ENCODE measurements at places on chromosomes 3 and 15.

- DNase-seq: no peak
Observed at GRCh38 chr15:80061582-80061981, 2.1 kb downstream of the ZFAND6 start.

GRCh38 chr3:43768381-43768973 is 77.7 kb downstream of the ABHD5 start:
- DNase-seq: no peak

GRCh38 chr3:140370686-140371085 is 307.2 kb upstream of the TRIM42 start:
- DNase-seq: no peak

DNA sequence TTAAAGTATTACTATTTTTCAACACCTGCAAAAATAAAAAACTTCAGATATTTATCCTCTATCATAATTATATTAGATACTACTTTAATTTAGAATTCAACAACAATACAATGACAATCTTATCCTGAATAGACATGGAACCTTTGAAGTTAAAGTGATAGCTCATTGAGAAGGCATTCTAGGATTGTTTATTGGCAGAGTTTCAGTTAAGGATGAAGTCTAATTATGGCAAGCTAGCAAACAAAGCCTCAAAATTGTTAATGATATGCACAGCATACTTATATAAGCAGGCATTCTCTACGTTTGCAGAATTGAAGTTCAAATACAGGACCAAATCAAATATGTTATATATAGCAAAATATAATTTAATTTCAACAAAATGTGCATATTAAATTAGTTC is 91.2 kb upstream of the ABI3BP start:
- no peak for DNase-seq

GRCh38 chr3:69292185-69292584 is 93.7 kb downstream of the FRMD4B start:
- DNase-seq: no peak

DNA sequence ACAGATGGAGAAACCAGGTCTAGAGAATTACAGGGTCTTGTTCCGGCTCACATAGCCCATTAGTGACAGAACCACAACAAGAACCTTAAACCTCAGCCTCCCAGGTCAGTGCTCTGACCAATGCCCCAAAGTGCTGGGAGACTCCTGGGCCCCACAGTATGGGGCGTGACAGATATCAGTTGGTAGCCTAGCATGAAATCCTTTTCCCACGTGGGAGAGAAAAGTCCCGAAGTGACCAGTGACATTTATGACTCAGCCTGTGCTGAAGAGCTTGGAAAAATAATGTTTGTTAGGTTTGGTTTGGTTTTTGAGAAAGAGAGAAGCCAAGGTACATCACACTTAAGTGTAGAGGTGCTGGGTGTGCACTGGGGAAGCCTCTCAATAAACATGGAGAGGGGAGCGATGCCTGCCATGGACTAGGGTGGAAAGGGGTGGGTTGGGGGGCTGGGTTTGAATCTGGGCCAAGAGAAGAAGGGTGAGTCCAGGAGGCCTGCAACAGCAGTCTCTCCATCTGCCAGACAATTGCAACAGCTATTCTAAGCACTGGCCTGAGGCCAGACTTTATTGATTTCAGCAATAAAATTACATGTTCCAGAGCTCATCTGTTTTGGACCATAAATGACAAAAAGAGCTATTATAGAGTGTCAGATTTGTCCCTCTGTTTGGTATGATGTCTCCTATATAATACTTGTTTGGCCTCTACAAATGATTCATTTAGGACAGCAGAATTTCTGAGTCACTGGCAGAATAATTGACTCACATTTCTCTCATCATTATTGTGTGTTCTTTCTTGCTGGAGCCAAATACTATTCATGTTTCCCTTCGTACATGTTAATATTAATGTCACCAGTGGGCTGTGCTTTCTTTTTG is 43.4 kb downstream of the C2CD4A start:
- DNase-seq: no peak

GRCh38 chr15:49789436-49789835 is 168.6 kb downstream of the DTWD1 start:
- no peak for DNase-seq

GRCh38 chr15:80487839-80488390 is 83.7 kb downstream of the ARNT2 start:
- no peak for DNase-seq

DNA sequence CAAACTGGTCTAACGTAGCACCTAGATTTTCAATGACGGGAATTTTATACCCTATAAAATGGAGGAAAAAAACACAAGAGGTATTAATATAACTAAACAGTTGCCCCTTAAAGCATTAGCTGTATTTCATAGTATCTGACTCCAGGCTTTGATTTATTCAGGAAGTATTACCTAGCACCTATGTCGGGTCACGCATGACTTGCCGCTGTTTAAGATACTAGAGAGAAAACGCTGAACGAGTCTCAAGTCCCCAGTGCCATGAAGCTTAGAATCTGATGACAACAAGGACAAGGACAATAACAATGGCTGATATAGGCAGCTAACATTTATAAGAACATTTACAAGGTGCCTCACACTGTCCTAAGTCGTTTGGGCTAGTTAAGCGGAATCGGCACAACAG is 1.9 kb downstream of the SNRPA1 start:
- no peak for DNase-seq

- DNase-seq: no peak
Observed at GRCh38 chr3:156787001-156787400, 39.2 kb upstream of the LEKR1 start.

DNA sequence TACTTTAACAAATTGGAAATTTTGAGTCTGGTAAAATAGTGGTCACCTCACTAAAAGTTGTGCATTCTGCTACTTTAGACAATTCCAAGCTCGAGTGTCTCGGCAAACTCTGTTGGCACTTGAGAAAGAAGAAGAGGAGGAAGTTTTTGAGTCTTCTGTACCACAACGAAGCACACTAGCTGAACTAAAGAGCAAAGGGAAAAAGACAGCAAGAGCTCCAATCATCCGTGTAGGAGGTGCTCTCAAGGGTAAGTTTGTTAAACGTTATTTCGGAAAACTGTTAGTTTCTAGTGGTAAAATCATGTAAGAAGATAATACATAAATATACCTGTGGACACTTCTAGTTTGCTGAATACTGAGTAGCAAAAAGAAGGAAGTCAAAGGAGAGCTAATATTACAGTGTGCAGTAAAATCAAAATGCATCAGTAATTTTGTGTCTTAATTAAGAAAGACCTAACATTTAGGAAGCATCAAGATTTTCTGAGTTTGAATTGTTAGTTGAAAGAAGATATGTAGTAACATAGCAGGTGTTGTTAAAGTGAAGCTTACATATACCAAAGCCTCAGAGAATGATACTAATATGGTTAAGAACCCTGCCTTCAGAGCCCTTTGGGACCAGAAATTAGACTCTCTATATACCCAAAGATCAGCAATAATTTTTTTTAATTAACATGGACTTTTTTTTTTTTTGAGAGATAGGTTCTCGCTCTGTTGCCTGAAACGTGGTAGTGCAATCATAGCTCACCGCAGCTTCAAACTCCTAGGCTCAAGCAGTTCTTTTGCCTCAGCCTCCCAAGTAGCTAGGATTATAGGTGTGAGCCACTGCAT is 23.0 kb downstream of the BUB1B start:
- no peak for DNase-seq

DNA sequence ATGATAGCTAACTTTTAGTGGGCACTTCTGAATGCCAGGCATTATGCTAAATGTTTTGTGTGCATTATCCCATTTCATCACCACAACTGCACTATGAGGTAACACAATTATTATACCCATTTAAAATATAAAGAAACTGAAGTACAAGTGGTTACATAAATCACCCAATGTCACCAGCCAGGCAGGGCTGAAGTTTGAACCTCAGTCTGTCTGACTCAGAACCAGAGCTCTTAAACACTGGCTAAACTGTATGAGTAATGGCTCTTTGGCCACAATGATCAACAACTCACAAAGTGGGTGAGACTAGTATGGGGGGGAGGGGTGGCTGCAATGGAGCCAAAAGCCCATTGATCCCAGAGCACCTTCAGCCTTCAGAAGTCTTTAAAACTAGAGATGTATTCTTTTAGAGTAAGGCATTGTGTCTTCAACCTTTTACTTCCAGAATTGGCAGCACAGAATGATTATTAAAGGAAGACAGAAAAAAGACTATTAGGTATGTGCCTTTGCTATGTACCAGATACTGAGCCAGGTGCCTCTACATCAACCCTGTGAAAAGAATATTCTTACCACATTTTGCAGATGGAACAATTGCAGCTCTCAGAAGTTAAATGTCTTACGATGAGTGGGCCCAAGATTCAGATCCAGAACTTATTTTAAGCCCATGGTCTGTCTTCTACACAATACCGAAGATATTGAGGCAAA is 166.9 kb downstream of the UACA start:
- no peak for DNase-seq

DNA sequence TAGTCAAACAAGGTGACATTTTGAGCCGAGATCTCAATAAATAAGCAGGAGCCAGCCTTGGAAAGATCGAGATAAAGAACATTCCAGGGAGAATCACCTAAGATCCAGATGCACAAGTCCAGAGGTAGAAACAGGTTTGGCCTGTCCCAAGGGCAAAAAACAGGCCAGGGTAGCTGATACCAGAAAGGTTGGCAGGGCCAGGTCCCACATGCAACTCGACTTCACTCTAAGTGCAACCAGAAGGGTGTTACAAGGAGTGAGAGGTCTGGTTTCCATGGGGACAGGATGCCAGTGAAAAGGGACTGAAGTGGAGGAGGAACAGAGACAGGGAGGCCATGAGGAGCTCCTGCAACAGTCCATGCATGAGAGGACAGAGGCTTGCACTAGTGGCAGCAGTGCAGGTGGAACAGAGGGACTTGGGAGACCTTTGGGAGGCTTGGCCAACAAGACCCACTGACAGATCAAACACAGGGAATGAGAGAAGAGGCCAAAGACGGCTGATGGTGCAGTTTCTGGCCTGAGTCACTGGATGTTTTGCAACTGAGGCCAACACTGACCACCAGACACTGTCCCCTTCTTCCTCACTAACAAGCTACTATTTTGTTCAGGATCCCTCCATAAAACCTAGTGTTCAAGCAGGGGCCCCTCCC is 5.2 kb downstream of the TPRA1 start:
- DNase-seq: no peak
